ENCODE measurements at places on chromosomes 13 and 19.

DNA sequence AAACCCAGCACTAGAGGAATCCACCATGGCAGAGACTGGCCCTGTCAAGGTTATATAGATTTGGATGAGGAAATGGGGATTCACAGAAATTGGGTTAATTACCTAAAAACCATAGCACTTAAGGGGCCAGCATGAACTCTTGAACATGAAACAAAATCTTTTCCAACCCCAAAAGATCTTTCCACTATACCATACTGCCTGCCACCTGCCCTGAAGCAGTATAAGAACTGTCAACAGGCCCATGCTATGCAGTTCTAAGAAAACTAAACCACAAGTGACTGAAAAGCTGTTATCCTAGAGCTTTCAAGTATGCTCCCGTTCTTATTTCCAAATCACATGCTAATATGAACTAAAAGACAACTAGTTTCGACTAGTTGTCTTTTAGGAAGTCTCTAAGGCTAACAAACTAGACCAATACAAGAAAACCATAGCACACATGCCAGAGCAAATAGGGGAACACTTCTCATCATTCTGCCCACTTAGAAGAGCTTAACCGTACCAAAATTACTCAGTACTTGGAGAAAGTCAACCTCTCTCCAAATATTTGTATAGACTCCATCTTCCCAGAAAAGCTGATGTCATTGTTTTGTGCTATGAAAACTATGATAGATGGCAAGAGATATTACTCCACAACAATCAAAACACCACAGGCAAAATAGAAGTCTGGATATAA, 27.5 kb downstream of the HSPH1 start:
- no peaks in the 10 kb centered on the region for H3K4me1 ChIP-seq
- no peaks in the 10 kb centered on the region for H3K27me3 ChIP-seq
- no peak for DNase-seq
- no peak overlapping the region for H3K27ac ChIP-seq

GRCh38 chr13:99506634-99507033, 5.4 kb downstream of the TM9SF2 start:
- peaks cover 35% of the 10 kb centered on the region for H3K4me1 ChIP-seq
- DNase-seq: peak; percentile 51
- no peak overlapping the region for H3K4me3 ChIP-seq
- H3K36me3 ChIP-seq: no peaks in the 10 kb centered on the region

DNA sequence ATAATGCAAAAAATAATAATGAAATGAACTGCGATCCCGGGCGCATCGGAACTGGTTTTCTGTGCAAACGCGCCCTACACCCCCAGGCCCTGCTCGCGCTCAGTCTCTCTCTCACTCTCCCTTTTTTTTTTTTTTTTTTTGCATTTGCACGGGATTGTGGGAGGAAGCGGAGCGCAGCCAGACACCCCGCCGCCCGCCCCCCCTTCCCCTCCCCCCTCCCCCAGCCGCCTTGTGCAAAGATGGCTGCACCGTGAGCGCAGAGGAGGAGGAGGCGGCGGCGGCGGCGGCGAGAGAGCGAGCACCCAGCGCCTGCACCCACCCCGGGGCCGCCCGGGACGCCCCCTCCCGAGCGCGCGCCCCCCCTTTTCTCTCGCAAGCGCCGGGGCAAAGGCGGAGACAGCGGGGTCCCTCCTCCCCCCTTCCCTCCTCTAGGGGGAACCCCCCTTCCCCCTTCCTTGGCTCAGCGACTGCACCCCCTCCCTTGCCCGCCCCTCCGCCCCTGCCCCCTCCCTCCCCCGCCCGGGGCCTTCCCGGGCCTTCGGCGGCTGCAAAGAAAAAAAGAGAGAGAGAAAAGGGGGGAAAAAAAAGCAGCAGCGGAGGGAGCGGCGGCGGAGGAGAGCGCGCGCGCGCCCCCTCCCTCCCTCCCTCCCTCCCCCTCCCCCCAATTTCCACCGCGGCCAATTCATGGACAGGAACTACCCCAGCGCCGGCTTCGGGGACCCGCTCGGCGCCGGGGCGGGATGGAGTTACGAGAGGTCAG, at the start of gene PRR12:
Gene PRR12 (plus strand): TSS at position 212 of the 760 bp plus-strand sequence. CDS start 473 bp downstream, at position 685.
- peak within 1 kb of the TSS; percentile 86 for H3K4me3 ChIP-seq
- H3K36me3 ChIP-seq: no peaks in the 10 kb centered on the region
- H3K27me3 ChIP-seq: no peaks in the 10 kb centered on the region

DNA sequence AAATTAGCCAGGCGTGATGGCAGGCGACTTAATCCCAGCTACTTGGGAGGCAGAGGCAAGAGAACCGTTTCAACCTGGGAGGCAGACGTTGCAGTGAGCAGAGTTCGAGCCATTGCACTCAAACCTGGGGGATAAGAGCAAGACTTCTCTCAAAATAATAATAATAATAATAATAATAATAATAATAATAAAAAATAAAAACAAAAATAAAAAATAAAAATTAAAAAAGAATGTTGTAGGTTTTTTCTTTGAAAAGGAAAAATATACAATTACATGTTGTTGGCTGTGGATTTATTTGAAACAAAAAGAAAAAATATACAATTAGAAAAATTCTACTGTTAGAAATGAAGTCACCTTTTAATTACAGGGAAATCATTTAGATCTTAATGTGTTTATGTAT, 11.5 kb upstream of the PRODH2 start:
- no peaks in the 10 kb centered on the region for H3K27me3 ChIP-seq
- DNase-seq: no peak
- no peak overlapping the region for H3K4me3 ChIP-seq

- no peak overlapping the region for H3K4me3 ChIP-seq
- no peak overlapping the region for H3K27ac ChIP-seq
- no peaks in the 10 kb centered on the region for H3K4me1 ChIP-seq
- H3K36me3 ChIP-seq: no peaks in the 10 kb centered on the region
Measured at GRCh38 chr13:47409778-47410177, 512.9 kb upstream of the HTR2A start.

DNA sequence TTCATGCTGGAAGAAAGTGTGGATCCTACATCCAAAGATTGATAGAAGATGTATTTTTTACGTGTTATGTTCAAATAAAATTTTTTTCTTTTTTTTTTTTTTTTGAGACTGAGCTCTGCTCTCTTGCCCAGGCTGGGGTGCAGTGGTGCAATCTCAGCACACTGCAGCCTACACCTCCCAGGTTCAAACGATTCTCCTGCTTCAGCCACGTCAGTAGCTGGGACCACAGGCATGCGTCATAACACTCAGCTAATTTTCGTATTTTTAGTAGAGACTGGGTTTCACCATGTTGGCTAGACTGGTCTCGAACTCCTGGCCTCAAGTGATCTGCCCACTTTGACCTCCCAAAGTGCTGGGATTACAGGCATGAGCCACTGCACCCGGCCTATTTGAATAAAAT, 65.7 kb downstream of the KLF12 start:
- H3K4me3 ChIP-seq: no peak overlapping the region
- DNase-seq: no peak
- H3K4me1 ChIP-seq: peaks cover 8% of the 10 kb centered on the region
- no peaks in the 10 kb centered on the region for H3K27me3 ChIP-seq

DNA sequence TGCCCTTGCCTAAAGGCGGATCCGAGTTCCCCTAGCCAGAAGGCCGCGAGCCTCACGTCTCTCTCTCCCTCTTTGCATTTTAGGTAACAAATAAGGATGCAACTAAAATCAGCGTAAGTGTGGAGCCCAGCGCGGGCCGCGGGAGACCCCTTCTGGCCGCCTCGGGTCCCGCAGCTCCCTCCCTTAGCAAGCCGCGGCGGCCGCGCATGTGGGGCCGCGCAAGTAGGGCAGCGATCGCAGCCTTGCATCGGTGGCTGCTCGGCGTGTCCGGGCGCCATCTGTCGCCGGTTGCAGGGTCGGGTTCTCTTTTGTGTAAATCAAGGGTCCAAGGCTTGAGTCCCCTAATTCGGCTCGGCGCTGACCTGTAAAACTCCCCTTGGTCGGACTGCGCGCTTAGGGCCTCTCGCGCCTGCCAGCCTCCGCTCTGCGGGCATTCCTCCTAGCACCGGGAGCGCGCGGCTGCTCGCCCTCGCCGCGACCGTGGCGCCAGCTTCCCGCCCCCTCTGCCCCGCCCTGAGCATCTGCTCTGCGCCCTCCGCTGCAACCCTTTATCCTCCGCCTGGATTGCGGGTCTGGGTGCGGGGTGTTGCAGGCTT, 2.7 kb downstream of the VSTM2B start:
- peak overlapping the region; percentile 5 for H3K4me3 ChIP-seq
- H3K27me3 ChIP-seq: peaks cover 51% of the 10 kb centered on the region
- H3K4me1 ChIP-seq: no peaks in the 10 kb centered on the region

DNA sequence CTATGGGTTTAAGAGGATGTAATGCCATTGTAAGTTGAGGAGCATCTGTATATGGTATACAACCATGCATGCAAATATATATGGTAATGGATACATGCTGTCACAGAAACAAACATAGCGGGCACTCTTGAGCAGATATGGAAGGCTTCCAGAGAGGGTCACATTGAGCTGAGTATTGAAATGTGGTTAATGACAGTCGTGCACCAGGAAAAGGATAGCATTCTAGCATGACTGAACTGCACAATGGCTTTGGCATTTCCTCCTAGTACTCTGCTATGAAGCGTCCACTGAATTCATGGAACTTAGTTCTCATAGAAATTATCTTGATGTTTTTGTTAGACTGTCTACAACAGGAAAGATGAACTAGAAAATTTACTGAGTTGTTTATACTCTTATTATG, 25.2 kb downstream of the DGKH start:
- no peaks in the 10 kb centered on the region for H3K4me1 ChIP-seq
- no peaks in the 10 kb centered on the region for H3K27me3 ChIP-seq
- no peak overlapping the region for H3K27ac ChIP-seq
- DNase-seq: no peak
- H3K36me3 ChIP-seq: no peaks in the 10 kb centered on the region

- H3K36me3 ChIP-seq: no peaks in the 10 kb centered on the region
- H3K4me1 ChIP-seq: no peaks in the 10 kb centered on the region
- H3K4me3 ChIP-seq: no peak overlapping the region
Measured at GRCh38 chr13:30552567-30552966, 65.2 kb upstream of the USPL1 start.

- no peaks in the 10 kb centered on the region for H3K36me3 ChIP-seq
- DNase-seq: no peak
- no peaks in the 10 kb centered on the region for H3K27me3 ChIP-seq
Measured at GRCh38 chr19:46608581-46609345, 7.6 kb downstream of the CALM3 start.

- no peak overlapping the region for H3K27ac ChIP-seq
- no peaks in the 10 kb centered on the region for H3K27me3 ChIP-seq
- no peaks in the 10 kb centered on the region for H3K4me1 ChIP-seq
- H3K36me3 ChIP-seq: no peaks in the 10 kb centered on the region
- no peak overlapping the region for H3K4me3 ChIP-seq
- DNase-seq: no peak
Measured at GRCh38 chr13:101621099-101621498, 168.6 kb downstream of the ITGBL1 start.

DNA sequence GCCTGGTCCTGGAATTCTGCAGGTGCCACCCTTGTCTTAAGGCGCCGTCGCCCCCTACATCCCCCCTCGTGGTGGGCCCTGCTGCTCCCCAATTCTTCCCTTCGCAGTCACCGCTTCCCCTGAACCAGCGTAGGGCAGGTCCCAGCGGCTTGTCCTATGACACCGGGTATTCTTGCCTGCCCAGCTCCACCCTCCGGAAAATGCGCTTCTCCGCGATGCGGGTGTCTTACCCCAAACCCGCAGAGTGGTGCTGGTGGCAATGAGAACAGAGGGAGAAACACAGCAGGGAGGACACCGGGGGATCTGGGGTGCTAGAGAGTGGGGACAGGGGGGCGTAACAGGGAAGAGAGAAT, 9.0 kb downstream of the ZNF808 start:
- peak overlapping the region; percentile 56 for H3K4me3 ChIP-seq
- peak; percentile 52 for DNase-seq
- H3K4me1 ChIP-seq: no peaks in the 10 kb centered on the region
- H3K36me3 ChIP-seq: no peaks in the 10 kb centered on the region
- no peaks in the 10 kb centered on the region for H3K27me3 ChIP-seq

- no peaks in the 10 kb centered on the region for H3K27me3 ChIP-seq
- peaks cover 18% of the 10 kb centered on the region for H3K36me3 ChIP-seq
- H3K4me3 ChIP-seq: peak overlapping the region; percentile 81
- H3K27ac ChIP-seq: peak overlapping the region; percentile 97
- H3K4me1 ChIP-seq: peaks cover 46% of the 10 kb centered on the region
Measured at GRCh38 chr19:1130771-1131717, 27.2 kb downstream of the GPX4 start.

GRCh38 chr19:30085394-30085793, 143.4 kb downstream of the URI1 start:
- no peak overlapping the region for H3K27ac ChIP-seq
- DNase-seq: no peak
- H3K4me1 ChIP-seq: no peaks in the 10 kb centered on the region
- no peak overlapping the region for H3K4me3 ChIP-seq
- H3K36me3 ChIP-seq: no peaks in the 10 kb centered on the region
- H3K27me3 ChIP-seq: no peaks in the 10 kb centered on the region

- no peaks in the 10 kb centered on the region for H3K4me1 ChIP-seq
- H3K4me3 ChIP-seq: no peak overlapping the region
- H3K27ac ChIP-seq: no peak overlapping the region
Measured at GRCh38 chr19:58128041-58128685, 22.4 kb downstream of the ZNF329 start.

- H3K27me3 ChIP-seq: no peaks in the 10 kb centered on the region
- no peaks in the 10 kb centered on the region for H3K36me3 ChIP-seq
- no peak for DNase-seq
- no peak overlapping the region for H3K27ac ChIP-seq
- no peaks in the 10 kb centered on the region for H3K4me1 ChIP-seq
- H3K4me3 ChIP-seq: no peak overlapping the region
Measured at GRCh38 chr19:8935460-8935859, 74.7 kb downstream of the MUC16 start.

DNA sequence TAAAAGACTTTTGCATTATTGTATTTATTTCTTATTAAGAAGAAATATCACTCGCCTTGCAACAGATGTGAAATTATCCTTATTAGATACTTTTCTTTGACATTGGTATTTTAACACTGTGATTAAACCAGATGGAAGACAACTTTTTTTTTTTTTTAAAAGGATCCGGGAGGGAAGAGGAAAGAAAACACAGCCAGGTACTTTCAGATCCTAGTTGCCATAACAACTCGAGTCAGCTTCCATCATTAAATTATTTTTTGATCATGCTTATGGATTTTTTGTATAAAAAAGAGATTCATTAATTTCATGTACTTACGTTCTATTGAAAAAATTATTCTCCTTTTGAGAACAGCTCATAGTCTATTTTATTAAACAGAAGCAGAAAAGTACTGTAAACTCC, 515.7 kb downstream of the TBC1D4 start:
- no peak overlapping the region for H3K27ac ChIP-seq
- no peaks in the 10 kb centered on the region for H3K27me3 ChIP-seq
- DNase-seq: no peak
- no peaks in the 10 kb centered on the region for H3K4me1 ChIP-seq
- no peaks in the 10 kb centered on the region for H3K36me3 ChIP-seq
- no peak overlapping the region for H3K4me3 ChIP-seq

GRCh38 chr19:58059671-58060078, 593 bp downstream of the ZNF135 start:
- peaks cover 9% of the 10 kb centered on the region for H3K36me3 ChIP-seq
- peak overlapping the region; percentile 78 for H3K27ac ChIP-seq
- H3K4me1 ChIP-seq: no peaks in the 10 kb centered on the region
- H3K27me3 ChIP-seq: no peaks in the 10 kb centered on the region

DNA sequence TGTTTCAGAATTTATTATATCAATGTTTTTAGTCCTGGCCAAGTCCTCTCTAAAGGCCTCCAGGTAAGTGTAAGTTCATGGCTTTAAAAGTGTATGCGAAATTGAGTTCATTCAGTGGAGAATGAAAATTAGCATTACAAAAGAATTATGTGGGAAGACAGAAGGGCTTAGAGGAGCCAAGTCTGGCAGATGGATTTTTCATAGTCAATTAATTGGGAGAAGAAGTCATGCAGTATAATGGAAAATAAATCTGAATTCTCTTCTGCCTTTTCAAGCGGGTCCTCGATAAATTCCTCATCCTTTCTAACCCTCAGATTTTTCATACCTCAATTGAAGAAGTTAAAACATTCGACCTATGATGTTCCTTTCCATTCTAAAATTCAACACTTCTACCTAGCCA, 394.2 kb downstream of the ITGBL1 start:
- H3K4me1 ChIP-seq: no peaks in the 10 kb centered on the region
- no peak overlapping the region for H3K27ac ChIP-seq
- DNase-seq: no peak

Data from Peyer's patch (tissue), 4 donors.